ENCODE measurements at places on chromosomes 3 and 15. TPM values are rescaled to one million over a fixed set of nuclear protein-coding genes. Genes with fewer than 3 reads are reported as not detected.

Gene SYNM
- not detected for polyA plus RNA-seq

Gene ZBED2
- polyA plus RNA-seq = 6.7 TPM

Gene GPR62
- not detected for polyA plus RNA-seq

Gene TMC3
- 0.04 TPM for polyA plus RNA-seq

Gene PTPN23
- polyA plus RNA-seq = 5.0 TPM

Gene SPCS1
- polyA plus RNA-seq = 326 TPM

Gene SERPINI2
- polyA plus RNA-seq = not detected

Gene HIGD2B
- not detected for polyA plus RNA-seq

Gene ESYT3
- polyA plus RNA-seq = 0.05 TPM

Gene CHRM5
- polyA plus RNA-seq = not detected

Gene CPNE9
- polyA plus RNA-seq = not detected

Gene KLF15
- not detected for polyA plus RNA-seq

Gene LCTL
- polyA plus RNA-seq = not detected

Gene RPP25
- 4.9 TPM for polyA plus RNA-seq

Gene TTLL13
- polyA plus RNA-seq = 0.08 TPM

Gene PGBD4
- polyA plus RNA-seq = 0.71 TPM

Gene TGM5
- polyA plus RNA-seq = not detected

Gene CMTM8
- polyA plus RNA-seq = 0.25 TPM

Gene IL20RB
- not detected for polyA plus RNA-seq

Gene FBXL2
- not detected for polyA plus RNA-seq

Gene STAB1
- polyA plus RNA-seq = not detected

Gene ACAN
- polyA plus RNA-seq = not detected

Gene SAMMSON
- not detected for polyA plus RNA-seq

Gene ROPN1
- polyA plus RNA-seq = not detected

Gene ARHGEF26
- polyA plus RNA-seq = 0.11 TPM

Gene MST1
- polyA plus RNA-seq = 1.3 TPM

Gene CDHR4
- not detected for polyA plus RNA-seq

Gene EXD1
- polyA plus RNA-seq = not detected

Gene LINGO1
- polyA plus RNA-seq = not detected

Gene TRPM1
- polyA plus RNA-seq = not detected

Gene C3orf85
- polyA plus RNA-seq = not detected

Gene NANOGP8
- not detected for polyA plus RNA-seq

All from IgD-negative memory B cell (primary cell).